KG1 (cell line): ENCODE measurements at places on chromosomes 2 and 18.

GRCh38 chr2:32702303-32703064, 74.6 kb downstream of the TTC27 start:
- no peak for DNase-seq

GRCh38 chr2:167862782-167863181, 384.6 kb downstream of the STK39 start:
- no peak for DNase-seq

DNA sequence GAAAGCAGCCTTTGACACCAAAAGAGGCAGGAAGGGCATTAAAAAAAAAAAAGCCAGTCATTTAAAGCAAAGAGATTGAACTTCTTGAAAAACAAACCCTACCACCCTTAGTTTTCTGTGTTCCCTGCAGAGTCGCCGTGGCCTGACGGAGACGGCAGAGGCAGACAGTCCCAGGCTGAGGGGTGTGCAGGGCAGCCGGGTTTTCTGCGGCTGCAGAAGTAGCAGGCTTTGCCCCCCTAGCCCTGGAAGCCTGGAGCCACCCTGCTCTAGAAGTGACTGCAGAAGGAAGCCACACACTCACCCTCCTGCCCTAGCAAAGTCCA, 2.8 kb downstream of the INPP5D start:
- DNase-seq, result no peak

- no peak for DNase-seq
Measured at GRCh38 chr2:137420744-137421143, 543.5 kb upstream of the HNMT start.

GRCh38 chr2:176102309-176102866, 2.8 kb downstream of the HOXD12 start:
- no peak for DNase-seq

GRCh38 chr2:66569321-66569851, 134.5 kb downstream of the MEIS1 start:
- DNase-seq, result no peak

GRCh38 chr2:226693521-226693920, 106.1 kb downstream of the IRS1 start:
- no peak for DNase-seq
